ENCODE measurements at places on chromosomes 12 and 14.

DNA sequence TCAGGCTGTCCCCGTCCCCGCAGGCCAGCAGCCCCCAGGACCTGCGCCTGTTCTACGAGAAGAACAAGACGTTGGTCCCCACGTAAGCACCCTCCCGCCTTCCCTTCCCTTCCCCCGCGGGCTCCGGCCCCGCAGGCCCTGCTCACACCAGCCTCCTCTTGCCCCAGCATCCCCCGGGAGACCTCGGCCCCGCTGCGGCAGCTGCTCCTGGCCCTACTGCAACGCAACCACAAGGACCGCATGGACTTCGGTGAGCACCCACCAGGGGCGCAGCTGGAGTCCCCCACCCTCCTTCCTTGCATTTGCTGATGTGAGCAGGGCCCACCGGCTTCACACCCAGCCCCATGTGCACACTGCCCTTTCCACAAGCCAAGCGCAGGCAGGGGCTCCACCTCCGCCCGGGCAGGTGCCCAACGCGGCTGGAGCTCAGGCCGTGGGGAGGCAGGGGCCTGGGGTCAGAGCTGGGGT lies 15.4 kb downstream of the ULK1 start:
- no peak for DNase-seq

DNA sequence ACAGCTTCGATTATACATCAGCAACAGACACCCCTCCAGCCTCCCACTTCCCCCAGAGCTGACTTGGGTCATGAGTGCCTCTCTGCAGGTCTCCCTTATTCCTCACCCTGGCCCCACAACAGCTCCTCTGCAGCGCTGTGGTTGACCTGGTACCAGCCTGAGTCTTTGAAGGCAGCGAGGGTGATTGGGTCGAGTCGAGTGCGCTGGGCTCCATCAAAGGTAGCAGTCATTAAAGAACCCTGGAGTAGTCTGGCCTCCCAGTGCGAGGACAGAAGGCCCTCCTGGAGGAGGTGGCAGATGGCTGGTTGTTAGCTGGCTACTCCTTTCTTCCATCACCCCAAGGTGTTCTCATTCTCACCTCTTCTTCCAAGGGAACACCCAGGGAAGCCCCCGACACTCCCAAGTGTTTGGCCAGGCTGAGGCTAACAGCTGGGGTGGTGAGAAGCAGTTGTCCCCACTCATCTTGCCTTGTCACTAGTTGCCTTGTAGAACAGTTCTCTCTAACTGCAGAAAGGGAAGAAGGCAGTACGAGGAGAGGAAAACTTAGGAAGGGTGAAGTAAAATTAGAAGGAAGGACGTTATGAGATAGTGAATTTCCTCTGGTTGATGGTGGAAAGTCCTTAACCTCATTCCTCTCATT lies 2.7 kb downstream of the CIROP start:
- no peak for DNase-seq

- peak; percentile 73 for DNase-seq
Measured at GRCh38 chr14:22332686-22333421, 256.2 kb downstream of the DAD1 start.

- DNase-seq: no peak
Measured at GRCh38 chr14:91893669-91894068, 26.3 kb upstream of the TC2N start.

- no peak for DNase-seq
Measured at GRCh38 chr12:95538656-95539055, 12.6 kb downstream of the USP44 start.

DNA sequence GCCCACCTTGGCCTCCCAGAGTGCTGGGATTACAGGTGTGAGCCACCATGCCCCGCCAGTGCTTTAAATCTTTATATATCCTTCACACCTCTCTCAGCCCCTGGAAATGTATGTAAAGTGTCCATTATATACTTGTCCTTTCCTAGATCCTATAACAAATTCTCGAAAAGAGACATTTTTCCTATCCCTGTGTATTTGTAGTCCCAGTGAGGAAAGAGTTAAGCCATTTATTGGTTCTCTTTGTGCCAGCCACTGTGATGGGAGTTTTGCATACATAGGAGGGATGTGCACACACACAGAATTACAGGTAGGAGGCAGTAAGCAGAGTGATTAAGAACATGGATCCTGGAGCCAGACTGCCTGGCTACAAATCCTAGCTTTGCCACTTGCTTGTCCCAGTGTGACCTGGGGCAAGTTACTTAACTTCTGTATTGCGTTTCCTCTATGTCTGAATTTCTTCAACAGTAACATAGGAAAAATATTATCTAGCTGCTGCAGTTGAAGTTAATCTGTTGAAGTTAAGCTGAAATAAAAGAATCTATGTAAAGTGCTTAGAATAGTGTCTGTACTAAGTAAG lies 2.1 kb upstream of the RABGGTA start:
- DNase-seq: no peak

All from right hindlimb (tissue), 1 donor.